ENCODE measurements at places on chromosomes 12 and 14.

GRCh38 chr14:104110491-104111209, 25.1 kb downstream of the ASPG start:
- DNase-seq = no peak

DNA sequence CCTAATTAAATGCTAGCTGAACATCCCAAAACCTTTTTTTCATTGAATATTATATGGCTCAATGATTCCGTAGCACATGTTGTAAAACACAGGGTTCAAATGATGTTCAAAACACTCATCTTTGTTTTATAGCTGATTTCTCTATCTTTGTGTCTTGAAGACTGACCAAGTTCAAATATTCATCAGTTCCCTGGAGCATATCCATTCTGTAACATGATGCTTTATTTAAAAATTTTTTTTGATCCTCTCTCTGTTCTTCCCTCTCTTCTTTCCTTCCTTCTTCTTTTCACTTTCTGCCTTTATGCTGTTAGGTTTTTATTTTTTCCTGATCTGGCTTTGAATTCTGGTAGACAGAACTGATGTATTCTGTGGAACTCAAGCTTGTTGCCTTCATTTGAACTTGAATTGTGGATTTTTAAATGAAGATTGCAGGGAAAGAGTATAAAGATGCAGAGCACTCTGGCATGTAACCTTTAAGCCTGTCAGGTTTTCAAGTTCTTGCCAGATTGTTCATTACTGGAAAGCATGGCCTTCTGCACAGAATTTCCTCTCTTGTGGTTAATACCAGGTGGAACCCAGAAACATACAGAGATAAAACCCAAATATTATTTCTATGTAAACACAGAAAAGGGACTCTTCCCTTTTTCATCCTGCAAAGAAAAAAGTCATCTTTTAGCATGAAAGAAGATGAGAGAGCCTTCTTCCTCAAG, 39.5 kb downstream of the PROX2 start:
- no peak for DNase-seq

- no peak for DNase-seq
Measured at GRCh38 chr14:68762953-68763764, 29.7 kb downstream of the ZFP36L1 start.

DNA sequence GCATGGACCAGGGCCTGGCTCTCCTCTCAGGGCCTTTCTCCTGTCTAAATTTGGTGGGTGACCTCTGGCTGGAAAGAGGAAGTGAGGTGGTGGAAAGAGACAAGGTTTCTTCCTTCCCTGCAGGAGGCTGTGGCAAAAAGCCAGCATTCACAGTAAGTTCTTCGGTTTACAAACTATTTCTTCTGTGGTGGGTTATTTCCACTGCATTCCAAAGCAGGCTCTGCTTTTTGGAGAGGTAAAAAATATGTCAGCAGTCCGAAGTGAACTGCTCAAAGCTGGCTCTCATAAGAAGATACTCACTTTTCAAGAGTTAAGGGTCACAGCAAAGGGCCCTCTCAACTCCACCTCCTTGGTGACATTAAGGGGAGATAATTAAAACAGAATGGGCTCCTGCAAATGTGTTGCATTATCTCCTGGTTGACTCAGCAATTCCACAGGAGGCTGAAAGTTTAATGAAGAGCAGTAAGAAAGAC, 48.9 kb upstream of the POC1B start:
- no peak for DNase-seq

GRCh38 chr12:108635997-108636808, 2.5 kb upstream of the SELPLG start:
- DNase-seq = no peak

- DNase-seq = peak; percentile 9
Measured at GRCh38 chr12:78470354-78471195, 394.0 kb upstream of the SYT1 start.

- no peak for DNase-seq
Measured at GRCh38 chr14:52067873-52068614, 815 bp downstream of the NID2 start.

DNA sequence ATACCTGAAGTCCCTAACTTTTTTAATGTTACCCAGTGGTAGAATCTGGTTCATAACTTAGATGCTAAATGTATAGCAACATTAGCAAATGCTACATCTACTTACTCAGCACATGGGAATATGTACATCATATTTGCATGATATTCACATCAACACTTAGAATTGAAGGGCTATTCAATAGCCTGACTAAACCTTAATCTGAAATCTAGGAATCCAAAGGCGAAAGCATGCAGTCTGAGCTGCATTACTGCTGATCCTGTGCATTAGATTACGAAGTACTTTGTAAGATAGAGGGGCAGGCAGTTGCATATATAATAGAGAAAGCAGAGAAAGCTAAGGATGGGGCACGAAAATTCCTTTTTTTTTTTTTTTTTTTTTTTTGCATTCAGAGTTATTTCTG, 40.4 kb downstream of the SLC38A4 start:
- no peak for DNase-seq

GRCh38 chr12:81261508-81262207, 183.8 kb downstream of the ACSS3 start:
- DNase-seq = no peak

DNA sequence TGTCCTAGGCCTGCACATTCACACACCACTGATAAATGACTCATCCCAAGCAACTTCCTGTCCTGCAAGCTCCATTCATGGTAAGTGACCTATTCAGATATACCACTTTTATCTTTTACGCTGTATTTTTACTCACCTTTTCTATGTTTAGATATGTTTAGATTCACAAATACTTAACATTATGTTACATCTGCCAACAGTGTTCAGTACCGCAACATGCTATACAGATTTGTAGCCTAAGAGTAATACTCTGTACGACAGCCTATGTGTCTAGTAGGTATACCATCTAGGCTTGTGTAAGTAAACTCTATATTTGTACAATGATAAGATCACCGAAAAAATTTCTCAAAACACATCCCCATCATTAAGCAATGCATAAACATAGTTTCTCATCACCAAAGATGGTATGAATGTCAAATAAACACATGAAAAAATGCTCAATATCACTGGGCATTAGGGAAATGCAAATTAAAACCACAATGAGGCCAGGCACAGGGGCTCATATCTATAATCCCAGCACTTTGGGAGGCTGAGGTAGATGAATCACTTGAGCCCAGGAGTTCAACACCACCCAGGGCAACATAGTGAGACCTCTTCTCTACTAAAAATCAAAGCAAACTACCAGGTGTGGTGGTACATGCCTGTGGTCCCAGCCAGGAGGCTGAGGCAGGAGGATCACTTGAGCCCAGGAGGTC, 20.7 kb downstream of the ATXN2 start:
- peak; percentile 70 for DNase-seq

DNA sequence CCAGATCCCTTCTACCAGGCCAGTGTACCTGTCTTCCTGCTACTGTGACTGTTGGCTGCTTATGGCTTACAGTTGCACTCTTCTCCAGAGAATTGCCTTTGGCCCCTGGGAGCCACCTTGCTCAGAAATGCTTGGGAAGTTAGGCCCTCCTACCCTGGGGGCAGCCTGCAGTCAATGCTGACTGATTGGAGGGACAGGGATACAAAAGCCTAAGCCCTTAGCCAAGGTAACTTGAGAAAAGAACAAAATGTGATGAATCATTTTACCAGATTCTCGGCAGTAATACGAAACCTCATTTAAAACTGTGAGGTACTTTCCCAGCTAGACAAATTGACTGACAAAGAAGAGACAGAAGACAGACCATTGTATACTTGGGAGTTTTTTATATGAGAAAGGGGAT, 47.3 kb downstream of the PTCSC3 start:
- no peak for DNase-seq

DNA sequence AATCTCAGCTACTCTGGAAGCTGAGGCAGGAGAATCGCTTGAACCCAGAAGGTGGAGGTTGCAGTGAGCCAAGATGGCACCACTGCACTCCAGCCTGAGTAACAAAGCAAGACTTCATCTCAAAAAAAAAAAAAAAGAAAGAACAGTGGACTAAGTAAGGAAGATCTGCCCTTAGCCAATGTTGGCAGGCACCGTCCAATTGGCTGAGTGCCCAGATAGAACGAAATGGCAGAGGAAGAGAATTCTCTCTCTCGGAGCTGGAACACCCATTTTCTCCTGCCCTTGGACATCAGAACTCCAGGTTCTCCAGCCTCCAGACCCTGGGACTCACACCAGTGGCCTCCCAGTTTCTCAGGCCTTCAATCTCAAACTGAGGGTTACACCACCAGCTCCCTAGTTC, 49.9 kb downstream of the ESR2 start:
- DNase-seq = no peak

Measured in AG04449 (cell line).